ENCODE measurements at places on chromosomes 16 and 17.

GRCh38 chr17:44672479-44673093, 16.3 kb downstream of the MEIOC start:
- no peak for DNase-seq

DNA sequence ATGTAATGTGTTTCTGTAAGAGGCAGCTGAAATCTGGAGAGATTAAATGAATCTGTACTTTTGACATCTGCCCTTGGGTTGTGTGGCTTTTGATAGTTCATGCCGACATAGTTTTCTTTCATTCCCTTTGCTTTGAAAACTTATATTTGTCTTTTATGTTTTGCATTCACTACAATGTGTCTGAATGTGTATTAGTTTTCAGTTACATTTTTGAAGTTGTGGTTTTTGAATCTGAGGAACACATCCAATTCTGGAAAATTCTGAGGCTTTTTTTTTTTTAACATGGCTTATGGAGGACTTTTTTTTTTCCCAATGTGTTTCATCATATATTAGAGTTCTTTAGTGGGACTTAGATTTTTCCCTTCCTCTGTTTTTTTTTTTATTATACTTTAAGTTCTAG, 683.7 kb upstream of the SOX9 start:
- DNase-seq: no peak

GRCh38 chr16:35559911-35560636, 2100.7 kb downstream of the TP53TG3F start:
- no peak for DNase-seq

DNA sequence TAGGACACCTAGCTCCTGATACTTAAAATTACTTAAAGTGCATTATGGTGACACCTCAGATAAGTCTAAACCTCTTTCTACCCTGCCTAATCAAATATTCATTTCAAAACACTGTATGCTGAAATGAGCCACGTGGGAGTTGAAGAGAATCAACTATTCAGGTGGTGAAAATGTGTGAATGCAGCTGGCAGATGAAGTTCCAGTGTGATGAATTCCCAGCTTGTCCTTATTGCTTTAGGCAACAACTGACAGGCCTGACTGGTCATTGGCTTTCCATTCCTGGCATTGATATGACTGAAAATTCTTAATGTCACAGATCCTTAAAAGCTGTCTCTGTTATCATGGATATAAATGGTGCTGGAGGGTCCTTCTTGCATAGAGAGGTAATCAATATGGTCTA, 301.9 kb upstream of the TBX2 start:
- DNase-seq: no peak

DNA sequence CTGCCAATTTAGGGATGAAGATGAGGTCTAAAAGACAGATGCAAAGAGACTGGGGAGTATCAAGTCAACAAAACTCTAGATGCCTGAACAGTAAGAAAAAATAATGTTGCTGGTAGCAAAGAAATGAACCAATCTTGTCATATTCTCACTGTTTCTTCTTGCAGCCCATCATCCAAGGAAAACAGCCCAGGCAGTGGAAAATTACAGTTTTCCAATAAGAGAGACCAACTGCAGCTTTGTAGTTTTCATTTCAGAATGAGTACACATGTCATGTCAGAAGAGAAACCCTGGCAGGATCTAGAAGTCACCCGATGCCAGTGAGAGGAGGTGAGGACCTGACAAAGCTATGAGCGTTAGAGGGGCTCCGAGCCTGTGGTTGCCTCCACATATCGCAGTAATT, 500.4 kb upstream of the PSMD7 start:
- DNase-seq: no peak

GRCh38 chr16:58411736-58412614, 19.7 kb downstream of the GINS3 start:
- DNase-seq: no peak

DNA sequence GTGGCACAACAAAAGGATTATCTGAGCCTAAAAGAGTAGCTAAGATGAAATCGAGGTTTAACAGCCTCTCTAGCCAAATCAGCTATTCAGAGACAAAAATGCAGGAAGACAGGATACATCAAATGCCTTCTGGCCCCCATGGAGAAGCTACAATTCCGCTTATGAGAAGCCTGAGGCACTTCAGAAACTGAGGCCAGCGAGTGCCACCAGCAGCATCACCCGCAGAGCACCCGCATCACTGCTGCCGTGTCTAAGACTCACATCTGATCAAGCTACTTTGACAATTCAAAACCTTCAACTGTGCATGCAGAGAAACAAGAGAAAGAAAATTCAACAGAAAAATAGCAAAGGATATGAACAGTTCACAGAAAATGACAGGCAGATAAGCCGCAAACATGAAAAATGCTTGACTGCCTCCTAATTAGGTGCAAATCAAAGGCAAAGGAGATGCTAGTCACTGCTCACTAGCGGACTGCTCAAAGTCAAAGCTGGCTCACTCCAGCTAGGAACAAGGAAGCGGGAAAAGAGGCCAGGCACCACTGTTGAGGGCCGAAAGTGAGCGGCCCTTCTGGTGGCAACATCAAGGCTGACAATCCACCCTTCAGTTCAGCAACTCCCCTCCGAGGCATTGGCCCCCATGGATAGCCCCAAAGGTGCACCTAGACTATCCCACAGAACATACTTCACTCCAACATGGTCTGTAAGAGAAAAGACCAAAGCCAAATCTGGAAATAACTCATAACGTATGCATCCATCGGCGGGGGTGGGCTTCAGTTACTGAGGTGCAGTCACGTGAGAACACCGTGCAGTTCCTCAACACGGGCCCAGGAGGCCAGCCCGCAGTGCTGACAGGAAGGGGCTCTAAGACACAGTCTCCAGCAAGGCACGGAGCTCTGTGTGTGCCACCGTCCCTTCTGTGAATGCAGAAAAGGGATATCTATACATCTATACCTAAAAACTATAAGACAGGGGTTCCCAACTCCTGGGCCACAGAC, 12.0 kb downstream of the MTHFSD start:
- no peak for DNase-seq

- no peak for DNase-seq
Observed at GRCh38 chr16:2178321-2179106, 17.9 kb downstream of the CASKIN1 start.

- DNase-seq: no peak
Observed at GRCh38 chr17:15928286-15928785, 16.6 kb upstream of the ADORA2B start.

DNA sequence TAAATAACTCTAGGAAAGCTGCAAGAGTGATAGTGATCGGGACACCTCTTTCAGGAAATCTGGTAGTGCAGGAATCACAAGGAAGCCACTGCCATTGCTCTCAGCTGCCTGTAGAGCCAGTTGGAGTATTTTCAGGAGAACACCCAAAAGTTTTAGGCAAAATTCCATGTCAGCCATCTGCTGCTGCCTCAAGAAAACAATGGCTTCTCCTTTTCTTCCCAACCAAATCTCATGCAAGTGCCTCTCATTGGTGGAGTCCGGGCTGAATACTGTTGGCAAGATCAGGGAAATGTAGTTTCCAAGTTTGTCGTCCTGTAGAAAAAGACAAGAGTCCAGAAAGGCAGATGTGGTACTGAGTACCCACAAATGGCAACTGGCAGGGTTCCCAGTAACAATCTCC, 54.9 kb upstream of the TANC2 start:
- DNase-seq: no peak

DNA sequence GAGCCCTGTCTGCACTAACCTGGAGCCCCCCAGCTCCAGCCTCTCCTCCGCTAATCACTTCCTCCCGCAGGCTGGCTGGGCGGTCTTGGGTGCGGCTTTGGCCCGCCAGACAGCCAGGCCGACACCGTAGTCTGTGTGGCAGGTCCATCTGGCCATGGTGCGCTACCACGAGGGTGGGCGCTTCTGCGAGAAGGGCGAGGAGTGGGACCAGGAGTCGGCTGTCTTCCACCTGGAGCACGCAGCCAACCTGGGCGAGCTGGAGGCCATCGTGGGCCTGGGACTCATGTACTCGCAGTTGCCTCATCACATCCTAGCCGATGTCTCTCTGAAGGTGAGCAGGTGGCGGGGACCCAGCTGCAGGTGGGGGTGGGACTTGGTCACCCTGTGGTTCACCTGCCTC, 30.7 kb upstream of the POLR3E start:
- DNase-seq: no peak

- DNase-seq: no peak
Observed at GRCh38 chr17:78723001-78723796, 58.9 kb downstream of the CYTH1 start.

- DNase-seq: no peak
Observed at GRCh38 chr17:51500454-51500853, 240.1 kb downstream of the UTP18 start.

- no peak for DNase-seq
Observed at GRCh38 chr17:10754109-10754508, 24.3 kb upstream of the TMEM220 start.

- DNase-seq: no peak
Observed at GRCh38 chr17:57080718-57081117, 4.3 kb upstream of the AKAP1 start.

DNA sequence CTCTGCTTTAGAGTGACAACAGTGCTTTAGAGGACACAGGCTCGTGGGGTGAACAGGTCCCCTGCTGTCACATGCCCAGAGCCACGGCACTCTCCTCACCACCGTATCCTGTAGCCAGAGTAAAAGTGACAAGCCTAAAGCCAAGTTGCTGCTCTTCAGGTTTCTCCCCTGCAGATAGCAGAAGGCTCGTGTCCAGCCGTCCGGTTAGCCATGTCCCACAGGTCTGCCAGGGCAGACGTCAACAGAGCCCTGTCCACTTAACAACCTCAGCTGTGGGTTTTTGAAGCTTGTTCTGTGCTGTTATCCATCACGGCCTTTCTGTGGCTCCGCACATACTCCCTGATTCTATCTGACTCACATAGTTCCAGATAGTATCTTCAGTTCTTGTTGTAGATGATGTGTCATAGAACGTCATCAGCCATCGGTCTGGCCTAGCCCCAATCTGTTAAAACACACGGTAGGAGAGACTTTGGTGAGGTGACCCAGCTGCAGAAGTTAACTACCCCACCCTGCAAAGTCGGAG, 100.7 kb downstream of the SOCS1 start:
- DNase-seq: no peak

All from activated CD8-positive, alpha-beta memory T cell treated with anti-CD3 and anti-CD28 coated beads, Interleukin-2, amount 50 U/mL, for 4 hours (primary cell).